ENCODE measurements at places on chromosomes 13 and 19.

GRCh38 chr13:36917311-36917710, 2.7 kb downstream of the SMAD9 start:
- no peak for DNase-seq

- DNase-seq = no peak
Measured at GRCh38 chr19:49103331-49104085, 10.7 kb upstream of the LIN7B start.

GRCh38 chr19:2227415-2228156, 8.5 kb downstream of the PLEKHJ1 start:
- no peak for DNase-seq

DNA sequence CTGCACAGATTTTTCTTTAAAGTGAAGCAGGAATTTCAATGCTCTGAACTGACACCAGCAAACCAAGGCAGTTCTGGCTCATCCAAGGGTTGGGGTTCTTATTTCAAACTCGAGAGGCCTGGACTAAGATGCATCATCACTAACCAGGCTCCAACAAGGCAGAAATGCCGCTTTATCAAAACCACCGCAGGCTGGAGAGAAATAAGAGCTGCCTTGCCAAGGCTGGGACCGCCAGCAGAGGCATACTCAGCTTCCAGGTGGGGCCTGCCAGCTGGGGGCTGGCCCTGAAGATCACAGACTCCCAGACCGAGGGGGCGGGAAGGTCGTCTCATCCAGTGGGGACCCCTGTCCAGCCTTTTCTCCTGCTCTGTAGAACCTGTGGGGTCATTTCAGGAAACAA, 37.4 kb upstream of the GAS6 start:
- DNase-seq = no peak

DNA sequence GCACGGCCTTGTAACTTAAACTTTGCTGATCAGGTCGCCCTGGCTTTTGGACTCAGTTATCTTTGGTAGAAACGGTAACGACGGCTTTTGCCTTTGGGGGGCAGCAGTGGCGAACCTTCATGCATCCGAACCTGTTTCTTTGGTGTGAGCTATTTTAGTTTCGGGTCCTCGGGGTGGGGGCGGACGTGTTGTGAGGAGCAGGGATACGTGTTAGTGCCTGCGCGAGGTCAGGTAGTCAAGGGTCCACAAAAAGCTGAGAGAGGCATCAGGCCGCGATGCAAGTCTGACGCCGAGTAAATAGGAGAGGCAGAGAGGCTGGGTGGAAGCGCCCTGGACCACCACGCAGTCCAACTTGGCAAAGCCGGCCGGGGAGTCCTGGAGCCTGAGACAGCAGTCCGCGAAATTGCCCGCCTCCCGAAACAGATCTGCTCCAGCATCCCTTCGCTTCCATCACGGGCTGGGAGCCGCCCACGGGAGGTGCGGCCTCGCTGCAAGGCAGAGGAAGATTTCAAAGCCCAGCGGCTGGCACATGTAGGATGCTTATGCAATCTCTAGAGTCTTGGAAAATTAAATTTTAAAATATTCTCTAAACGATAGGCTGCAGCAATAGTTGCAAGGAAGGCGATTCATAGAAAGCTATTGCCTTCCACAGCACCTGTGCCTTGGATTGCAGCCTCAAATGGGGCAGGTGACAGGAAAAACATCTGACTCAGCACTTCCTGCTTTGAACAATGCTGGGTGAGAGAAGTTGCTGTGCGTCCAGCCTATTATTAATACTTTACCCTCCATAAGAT, 4.6 kb upstream of the TPP2 start:
- DNase-seq = peak; percentile 54

DNA sequence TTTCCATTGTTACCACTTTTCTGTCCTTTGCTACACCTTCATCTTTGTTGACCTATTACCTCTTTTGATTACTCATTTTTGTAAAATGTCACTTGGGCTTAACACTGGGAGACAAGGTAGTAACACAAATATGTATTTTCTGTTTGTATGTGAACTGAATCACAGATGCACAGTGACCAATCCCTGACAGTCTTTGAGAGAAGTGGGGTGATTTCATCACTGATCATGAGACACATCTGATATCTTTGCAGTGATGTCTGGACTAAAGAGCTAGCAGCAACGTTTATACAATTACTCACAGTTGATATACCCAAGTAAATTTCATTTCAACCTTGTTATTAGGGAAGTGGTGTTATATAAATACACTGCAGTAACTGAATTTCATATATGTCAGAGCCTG, 1397.4 kb upstream of the SPRY2 start:
- no peak for DNase-seq

DNA sequence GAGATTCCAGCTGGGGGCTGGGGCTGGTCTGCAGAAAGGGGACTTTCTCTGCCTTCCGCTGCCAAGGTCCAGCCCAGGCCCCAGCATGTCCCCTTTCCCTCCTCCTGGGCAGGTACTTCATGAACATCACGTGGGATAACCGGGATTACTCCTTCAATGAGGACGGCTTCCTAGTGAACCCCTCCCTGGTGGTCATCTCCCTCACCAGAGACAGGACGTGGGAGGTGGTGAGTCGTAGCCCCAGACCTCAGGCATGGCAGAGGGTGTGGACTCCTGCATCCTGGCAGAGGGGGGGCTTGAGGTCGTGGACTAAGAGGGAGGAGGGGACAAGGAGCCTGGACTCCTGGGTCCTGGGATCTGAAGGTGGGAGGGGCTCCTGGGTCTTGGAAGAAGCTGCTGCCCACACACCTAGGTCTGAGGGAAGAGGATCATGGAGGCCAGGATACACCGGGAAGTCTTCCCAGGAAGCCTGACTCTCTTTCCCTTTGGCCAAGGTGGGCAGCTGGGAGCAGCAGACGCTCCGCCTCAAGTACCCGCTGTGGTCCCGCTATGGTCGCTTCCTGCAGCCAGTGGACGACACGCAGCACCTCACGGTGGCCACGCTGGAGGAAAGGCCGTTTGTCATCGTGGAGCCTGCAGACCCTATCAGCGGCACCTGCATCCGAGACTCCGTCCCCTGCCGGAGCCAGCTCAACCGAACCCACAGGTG, 20.6 kb downstream of the GRIN2D start:
- no peak for DNase-seq

DNA sequence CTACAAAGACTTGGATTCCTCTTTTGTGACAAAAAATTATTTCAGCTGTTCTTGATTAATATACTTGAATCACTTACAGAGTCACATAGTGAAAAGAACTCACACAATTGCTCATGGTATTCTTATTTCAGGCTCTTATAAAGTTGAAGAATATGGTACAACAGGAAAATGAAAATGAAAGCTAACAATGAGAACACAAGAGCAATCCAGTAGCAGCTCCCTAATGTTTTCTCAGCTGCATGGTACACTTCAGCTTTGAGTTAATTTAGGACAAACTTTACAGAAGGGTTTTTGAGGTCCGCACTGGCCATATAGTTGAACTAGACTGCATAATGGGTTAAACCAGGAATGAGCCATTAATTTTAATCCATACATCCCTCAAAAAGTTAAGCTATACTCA, 1261.8 kb downstream of the SLITRK5 start:
- no peak for DNase-seq

DNA sequence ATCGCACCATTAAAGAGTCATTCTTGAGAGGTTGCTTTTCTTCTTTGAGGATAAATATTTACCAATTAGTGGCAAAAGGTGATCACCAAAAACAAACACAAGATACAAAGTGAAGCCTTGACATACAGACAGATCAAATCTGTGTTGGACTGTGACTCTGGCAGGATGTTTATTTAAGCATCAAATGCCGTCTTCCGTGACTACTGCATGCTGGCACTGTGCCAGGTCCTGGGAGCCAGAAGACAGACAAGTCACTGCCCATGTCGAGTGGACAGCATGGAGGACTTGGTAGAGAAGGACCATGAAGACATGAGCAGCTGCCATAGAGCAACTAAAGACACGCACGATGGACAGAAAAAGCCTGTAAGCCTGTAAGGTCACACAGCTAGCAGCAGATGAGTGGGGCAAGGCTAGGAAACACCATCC, 92.8 kb upstream of the FARP1 start:
- no peak for DNase-seq

DNA sequence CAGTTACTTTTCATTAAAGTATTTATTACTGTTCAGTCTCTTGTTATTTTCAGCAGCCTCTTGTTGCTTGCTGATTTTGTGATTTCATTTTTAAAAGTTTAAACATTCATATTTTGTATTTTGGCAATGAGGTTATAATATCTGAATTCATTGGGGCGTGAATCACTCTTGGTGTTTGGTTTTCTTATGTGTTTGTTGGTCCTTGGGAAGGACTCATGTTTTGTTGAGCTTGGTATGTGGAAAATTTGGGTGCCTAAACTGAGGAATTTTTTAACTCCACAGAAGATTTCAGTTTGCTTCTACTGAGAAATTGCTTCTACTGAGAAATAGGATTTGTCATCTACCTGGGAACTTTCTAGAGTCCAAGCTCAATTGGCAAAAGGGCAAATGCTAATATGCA, 38.2 kb downstream of the PDS5B start:
- no peak for DNase-seq

- DNase-seq = no peak
Measured at GRCh38 chr19:7255119-7255518, 39.1 kb downstream of the INSR start.

GRCh38 chr19:22545751-22546150, 88.4 kb upstream of the ZNF492 start:
- DNase-seq = no peak

- DNase-seq = no peak
Measured at GRCh38 chr13:65826657-65827056, 1403.5 kb downstream of the PCDH9 start.

- no peak for DNase-seq
Measured at GRCh38 chr13:51523082-51523518, 61.2 kb upstream of the WDFY2 start.

- no peak for DNase-seq
Measured at GRCh38 chr19:31675193-31675913, 326.1 kb upstream of the TSHZ3 start.

DNA sequence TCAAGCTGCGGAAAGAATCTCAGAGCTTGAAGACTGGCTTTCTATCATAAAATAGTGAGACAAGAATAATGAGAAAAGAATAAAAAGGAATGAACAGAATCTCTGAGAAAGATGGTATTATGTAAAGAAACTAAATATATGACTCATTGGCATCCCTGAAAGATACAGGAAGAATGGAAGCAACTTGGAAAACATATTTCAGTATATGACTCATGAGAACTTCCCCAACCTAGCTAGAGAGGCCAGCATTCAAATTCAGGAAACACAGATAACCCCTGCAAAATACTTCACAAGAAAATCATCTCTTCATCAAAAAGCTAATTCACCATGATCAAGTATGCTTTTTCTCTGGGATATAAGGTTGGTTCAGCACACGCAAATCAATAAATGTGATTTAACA, 2318.0 kb downstream of the PCDH9 start:
- peak; percentile 55 for DNase-seq

GRCh38 chr19:3690551-3691371, 9.5 kb downstream of the PIP5K1C start:
- DNase-seq = no peak
